ENCODE measurements at places on chromosomes 5 and 9. TPM values are rescaled to one million over a fixed set of nuclear protein-coding genes. Genes with fewer than 3 reads are reported as not detected.

Gene TRMO
- 12.8 TPM for total RNA-seq

Gene PDCD1LG2
- 24.3 TPM for total RNA-seq

Gene OR13J1
- total RNA-seq, result not detected

- no peak for DNase-seq
Measured at GRCh38 chr5:160675988-160676387, 176.0 kb downstream of the ATP10B start.

DNA sequence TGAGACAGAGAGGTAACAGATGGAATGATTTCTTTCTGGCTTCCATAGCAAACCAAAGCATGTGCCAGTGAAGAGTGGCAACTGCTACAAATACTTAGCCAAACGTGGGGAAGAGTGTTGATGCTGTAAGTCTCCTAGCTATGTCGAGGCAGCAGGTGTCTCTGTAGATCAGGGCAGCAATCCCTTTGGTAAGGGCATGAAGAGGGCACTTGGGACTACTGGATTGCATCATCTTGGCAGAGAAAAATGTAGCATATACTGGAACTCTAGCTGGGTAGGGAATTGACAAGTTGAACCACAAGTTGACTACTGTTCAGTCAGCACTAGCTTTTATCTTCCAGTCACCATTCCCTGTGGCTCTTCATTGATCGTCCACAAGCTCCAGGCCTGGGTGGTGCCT is 75.8 kb downstream of the GHR start:
- DNase-seq, result no peak

- no peak for DNase-seq
Measured at GRCh38 chr9:6576987-6577386, 68.5 kb downstream of the GLDC start.

DNA sequence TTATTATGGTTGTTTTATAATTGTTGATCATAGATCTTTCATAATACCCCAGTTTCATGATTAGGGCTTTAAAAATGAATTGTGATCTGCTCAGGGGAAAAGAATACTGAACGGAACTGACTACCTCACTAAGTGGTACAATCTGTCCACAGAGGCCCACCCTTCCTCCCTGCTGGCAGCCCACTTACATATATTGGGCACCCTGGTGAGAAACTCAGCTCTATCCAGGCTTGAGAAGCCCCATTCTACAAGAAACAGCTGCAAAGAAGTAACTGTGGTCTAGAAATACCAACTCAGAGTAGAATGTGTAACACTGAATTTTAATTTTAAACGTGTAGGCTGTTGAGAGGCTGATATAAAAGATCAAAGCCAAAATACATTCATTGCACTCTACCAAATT is 46.9 kb downstream of the TSSK1B start:
- no peak for DNase-seq

GRCh38 chr5:122967625-122968024 is 68.9 kb downstream of the PPIC start:
- no peak for DNase-seq

DNA sequence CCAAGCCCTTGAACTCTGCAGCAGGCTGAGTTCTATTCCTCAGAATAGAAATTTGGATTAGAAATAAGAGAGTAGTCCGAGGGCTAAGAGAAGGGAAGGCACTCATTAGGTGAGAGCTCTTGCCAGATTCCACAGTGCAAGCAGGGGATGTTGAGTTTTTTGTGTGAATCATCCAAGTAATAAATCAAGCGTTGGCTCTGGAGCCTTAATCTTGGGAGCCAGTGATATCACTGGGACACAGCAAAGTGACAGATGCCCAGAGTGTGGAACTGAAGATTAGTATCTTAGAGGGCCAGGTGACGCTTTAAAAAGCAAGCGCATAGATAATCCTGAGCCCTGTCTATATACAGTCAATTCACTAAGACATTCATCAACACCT is 60.3 kb downstream of the FOXD1 start:
- DNase-seq, result no peak

- DNase-seq, result no peak
Measured at GRCh38 chr5:65928322-65928752, 2.0 kb downstream of the ERBIN start.

DNA sequence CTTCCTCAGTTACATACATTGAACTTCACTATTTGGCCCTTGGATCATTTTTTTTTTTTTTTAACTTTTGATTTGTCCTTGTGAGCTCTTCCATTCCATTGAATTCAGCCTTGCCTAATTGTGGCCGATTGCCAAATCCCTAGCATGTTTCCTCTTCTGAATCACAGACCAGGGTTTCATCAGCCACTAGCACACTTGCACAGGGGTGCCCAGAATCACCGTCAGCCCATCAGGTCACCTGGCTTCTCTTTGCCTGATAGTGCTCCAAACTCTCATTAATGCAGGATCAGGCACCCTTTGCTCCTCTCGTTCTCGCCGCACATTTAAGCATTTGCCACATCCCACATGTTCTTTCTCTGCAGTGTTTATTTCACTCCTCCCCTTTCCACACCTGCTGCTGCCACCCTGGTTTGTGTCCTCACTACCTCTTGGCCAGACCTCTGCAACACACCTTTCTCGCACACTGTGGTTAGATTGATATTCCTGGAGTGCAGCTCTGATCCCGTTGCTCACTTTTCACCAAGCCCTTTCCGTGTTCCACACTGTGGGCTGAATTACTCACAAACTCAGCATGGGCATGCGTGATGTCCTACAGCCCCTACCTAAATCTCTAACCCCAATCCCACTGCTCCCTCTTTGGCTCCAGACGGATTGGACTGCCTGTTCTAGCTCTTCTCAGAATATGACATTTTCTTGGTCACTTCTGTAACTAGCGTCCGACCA is 9.8 kb downstream of the PIK3R1 start:
- peak; percentile 27 for DNase-seq

GRCh38 chr5:146419696-146420095 is 27.4 kb upstream of the TCERG1 start:
- no peak for DNase-seq

DNA sequence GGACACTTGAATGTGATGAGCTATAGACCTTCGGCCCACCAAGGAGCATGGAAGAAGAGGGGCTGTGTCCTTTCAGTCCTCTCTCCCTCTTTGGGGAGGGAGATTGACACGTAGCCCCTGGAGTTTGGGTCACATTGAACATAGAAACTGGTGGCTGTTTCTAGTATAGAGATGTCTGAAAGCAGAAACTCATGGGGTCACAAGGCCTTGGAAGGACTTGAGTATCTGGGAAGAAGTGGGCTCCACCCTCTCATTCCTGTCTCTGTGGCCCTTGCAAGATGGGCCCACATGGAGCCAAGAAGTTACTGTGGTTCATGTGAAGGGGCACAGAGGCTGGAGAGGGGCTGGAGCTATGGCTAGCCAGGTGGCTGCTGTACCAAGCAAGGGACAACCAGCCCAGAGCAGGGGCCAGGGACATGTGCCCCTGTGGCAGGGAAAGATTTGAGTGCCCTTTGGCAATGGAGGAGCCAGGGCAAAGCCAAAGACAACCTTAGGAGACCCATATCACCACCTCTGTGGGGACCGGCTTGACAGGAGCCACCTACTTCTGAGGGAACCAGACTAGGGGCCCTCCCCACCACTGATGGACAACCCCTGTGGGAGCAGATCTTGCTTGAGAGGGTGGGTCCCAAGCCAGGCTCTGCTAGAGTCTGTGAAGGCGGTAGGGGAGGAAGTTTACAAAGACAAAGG is 12.8 kb upstream of the ANGPTL2 start:
- DNase-seq, result no peak

GRCh38 chr9:88216126-88216995 is 78.1 kb upstream of the SPATA31C2 start:
- DNase-seq, result no peak

GRCh38 chr5:19564036-19564435 is 424.0 kb downstream of the CDH18 start:
- DNase-seq, result no peak

DNA sequence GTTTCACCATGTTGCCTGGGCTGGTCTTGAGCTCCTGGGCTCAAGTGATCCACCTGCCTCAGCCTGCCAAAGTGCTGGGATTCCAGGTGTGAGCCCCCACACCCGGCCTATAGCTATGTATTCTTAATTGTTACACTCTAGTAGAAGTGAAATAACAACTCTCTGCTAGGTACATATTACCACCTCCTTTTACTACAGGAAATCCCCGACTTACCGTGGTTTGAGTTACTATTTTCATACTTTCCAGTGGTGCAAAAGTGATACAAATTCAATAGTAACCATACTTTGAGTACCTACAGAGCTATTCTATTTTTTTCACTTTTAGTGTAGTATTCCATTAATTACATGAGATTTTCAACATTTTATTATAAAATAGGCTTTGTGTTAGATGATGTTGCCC is 719 bp downstream of the ARL14EPL start:
- no peak for DNase-seq

DNA sequence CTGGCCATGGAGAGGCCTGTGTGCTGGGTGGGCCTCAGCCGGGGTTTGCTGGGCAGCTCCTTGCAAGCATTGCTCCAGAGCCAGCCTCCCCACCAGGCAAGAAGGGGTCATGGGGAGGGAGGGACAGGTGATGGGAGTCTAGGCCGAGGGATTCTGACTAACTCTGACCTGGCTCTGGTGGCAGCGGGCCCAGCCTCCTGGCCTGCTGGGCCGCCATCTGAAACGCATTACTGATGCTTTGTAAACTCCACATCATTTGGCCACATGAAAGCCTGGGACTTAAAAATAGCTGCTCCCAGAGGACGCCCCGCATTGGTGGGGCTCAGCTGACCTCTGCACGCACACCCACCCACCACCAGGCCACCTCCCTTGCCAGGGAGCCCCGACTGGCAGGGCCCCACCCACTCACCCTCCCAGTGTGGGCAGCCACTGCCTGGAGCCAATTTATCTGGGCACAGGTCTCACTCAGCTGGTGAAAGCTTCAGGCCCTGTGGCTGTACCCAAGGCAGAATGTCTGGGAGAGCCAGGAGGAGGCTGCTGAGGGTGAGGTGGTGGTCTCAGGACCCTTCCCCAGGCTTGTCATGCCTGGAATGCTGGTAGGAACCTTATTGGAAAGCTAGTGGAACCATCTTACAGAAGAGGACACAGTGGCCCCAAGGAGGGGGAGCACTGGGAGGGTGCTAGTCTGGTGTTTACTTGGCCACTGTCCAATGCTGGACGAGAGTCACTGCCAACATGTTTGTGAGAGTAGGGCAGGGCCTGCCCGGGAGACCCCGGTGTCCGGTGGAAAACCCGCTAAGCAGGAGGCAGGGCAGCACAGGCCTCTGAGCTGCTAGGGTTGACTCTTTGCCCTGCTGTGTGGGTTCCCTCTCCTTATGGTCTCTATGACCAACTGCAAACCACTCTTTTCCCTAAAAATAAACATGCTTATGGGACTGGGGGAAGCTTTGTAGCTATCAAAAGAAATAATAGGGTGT is 10.8 kb downstream of the TCF7 start:
- no peak for DNase-seq

DNA sequence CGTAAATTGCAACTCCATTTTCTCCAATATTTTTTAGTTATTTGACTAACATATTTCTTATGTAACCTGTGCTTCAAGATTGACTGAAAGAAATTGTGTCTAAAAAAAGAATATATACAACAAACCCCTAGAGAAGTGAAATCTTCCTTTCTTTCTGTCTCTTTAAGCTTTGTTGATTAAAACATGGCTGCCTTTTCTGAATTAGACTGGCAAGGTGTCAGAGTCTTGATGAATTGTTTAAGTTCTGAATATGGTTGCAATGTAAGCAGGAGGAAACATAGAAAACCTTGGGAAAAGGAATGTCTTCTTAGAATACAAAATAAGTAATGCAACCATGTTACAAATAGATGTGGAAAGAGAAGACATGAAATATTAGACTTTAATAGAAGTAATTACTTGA is 209.8 kb upstream of the CTNND2 start:
- DNase-seq, result no peak

GRCh38 chr9:110828264-110828663 is 159.7 kb downstream of the MUSK start:
- DNase-seq, result no peak
